GM12891 (cell line): ENCODE measurements at places on chromosomes 6 and 20.

DNA sequence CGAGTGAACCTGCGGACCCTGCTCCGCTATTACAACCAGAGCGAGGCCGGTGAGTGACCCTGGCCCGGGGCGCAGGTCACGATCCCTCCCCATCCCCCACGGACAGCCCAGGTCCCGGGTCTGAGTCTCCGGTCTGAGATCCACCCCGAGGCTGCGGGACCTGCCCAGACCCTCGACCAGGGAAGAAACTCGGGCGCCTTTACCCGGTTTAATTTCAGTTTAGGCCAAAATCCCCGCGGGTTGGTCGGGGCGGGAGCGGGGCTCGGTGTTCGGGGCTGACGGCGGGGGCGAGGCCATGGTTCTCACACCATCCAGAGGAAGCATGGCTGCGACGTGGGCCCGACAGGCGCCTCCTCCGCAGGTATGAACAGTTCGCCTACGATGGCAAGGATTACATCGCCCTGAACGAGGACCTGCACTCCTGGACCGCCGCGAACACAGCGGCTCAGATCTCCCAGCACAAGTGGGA is 46.9 kb upstream of the TRIM26 start:
- peak; percentile 36 for DNase-seq

GRCh38 chr6:34318499-34319470 is 70.0 kb upstream of the SMIM29 start:
- no peak for DNase-seq

DNA sequence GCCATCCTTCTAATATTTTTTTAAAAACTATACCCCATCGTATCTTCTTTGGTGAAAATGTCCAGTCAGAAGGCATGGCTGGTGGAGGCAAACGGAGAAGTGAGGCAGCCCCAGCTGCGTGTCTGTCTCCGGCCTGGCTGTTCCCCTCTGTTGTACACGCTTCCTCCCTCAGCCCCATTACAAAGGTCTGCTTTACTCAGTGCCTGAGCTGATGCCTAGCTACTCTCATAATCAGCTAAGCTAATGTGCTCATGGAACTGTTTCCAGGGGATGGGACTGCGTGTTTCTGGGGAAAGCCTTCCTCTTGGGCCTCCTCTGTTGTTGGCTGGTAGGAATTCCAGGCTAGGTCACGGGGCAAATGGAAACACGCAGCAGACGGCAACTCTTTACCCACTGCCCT is 67.3 kb downstream of the PPP1R3G start:
- no peak for DNase-seq

GRCh38 chr6:12826584-12826983 is 110.0 kb downstream of the PHACTR1 start:
- no peak for DNase-seq

DNA sequence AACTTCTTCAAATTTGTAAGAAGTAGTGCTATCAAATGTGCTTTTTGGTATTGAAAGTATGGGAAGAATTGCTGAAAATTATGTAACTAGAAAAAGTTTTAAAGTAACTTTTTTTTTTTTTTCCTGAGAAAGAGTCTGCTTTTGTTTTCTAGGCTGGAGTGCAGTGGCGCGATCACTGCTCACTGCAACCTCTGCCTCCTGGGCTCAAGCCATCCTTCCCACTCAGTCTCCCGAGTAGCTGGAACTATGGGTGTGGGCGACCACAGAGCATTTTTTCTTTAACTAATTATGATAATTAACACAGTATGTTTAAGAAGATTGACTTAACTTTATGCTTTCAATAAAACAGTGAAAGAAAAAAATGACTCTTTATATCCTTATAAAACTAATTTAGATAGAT is 38.4 kb downstream of the BMP5 start:
- no peak for DNase-seq

DNA sequence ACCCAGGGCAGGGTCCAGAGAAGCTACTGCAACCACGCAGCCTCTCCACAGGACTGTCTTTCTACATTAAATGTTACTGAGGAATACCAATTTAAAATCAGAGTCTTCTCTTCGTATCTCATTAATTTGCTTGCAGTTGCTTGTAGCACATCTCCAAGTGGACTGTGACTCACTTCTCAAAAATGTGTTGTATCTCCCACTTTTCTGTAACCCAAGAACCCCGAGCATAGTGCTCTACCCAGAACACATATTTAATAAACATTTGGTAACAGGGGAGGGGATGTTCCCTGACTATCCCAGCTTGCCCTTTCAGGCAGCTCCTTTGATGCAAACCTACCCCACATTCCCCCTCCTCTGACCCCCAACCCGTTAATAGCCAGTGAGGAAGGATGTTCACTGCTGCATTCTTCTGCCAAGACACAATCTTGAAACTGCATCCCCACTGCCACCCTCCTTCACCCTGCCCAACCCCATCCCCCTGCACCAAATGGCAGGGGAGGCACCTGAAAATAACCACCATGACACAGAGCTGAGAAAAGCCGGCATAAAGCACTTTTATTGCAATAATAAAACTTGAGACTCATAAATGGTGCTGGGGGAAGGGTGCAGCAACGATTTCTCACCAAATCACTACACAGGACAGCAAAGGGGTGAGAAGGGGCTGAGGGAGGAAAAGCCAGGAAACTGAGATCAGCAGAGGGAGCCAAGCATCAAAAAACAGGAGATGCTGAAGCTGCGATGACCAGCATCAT is 24.2 kb downstream of the FKBP1A start:
- no peak for DNase-seq

DNA sequence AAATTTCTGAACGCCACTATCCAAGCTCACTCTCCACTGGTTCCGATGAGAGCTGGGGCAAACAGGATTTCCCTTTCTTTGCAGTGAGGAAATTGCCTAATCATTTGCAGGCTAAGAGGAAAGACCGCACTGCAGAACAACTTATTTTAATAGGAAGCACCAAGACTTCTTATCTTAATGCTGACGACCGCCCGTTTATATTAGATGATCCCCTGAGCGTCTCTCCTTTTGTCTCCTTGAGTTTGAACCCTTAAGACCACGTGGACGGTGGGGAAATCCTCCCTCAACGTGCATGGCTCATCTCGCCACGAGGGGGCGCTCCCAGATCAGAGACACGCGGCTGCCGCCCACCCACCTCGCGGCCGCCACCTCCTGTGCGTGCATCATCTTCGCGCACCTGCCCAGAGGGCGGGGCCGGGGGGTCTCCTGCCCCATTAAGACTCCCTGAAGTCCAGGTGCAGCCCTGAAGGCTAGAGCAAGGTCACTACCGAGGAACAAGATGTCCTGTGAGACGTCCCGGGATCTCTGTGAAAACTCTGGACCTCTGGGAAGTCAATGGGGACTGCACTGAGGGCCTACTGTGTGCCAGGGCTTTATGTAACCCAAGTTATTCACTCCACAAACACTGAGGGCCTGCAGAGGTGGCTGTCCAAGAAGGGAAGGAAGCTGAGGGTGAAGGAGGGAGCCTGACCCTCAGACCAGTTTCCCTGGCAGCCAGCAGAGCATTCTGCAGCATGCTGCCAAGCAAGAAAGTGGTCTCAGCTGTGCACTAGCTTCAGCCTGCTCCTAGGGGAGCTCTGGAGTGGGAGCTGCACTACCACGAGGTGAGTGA is 28.1 kb downstream of the PDYN start:
- peak; percentile 66 for DNase-seq

- DNase-seq = no peak
Measured at GRCh38 chr6:52595796-52596130, 18.9 kb upstream of the TRAM2 start.

GRCh38 chr6:4281341-4282293 is 146.2 kb upstream of the ECI2 start:
- peak; percentile 64 for DNase-seq

DNA sequence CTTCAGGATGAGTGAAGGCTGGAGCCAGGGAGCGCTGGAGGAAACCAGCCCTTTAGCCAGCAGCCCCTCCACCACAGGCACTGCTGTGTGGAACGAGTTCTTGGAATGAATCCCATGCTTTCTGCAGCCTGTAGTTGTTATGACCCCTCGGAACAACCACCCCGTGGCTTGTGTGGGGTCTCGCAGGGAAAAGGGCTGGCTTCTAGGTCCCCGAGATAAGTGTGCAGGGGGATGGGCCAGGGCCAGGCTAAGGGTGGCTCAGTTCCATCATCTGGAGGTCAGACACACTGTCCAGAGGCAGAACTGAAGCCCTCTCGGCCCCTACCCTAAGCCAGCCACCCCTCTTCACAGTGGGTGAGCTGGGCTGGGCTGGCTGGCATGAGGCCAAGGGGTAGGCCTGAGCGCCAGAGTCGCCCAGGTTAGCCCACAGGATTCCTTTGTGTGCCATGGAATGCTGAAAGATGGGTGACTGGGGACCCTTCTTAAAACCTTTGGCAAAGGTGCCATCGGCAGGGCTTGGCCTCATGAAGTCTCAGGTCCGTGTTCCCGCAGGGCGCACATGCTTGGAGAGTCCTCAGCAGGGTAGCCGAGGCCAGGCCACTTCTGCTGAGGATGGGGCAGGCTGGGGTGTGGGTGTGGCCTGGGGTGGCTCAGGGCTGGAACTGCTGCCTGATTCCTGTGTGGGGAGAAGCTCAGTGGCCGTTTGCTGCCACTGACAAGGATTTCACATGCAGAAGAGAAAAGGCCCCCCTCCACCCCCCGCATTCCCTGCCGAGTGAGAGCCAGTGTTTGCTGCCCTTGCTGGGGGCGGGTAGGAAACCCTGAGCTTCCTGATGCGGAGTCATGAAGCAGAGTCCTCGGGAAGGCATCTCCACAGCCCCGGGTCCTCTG is 24.6 kb downstream of the SPATA2 start:
- no peak for DNase-seq

DNA sequence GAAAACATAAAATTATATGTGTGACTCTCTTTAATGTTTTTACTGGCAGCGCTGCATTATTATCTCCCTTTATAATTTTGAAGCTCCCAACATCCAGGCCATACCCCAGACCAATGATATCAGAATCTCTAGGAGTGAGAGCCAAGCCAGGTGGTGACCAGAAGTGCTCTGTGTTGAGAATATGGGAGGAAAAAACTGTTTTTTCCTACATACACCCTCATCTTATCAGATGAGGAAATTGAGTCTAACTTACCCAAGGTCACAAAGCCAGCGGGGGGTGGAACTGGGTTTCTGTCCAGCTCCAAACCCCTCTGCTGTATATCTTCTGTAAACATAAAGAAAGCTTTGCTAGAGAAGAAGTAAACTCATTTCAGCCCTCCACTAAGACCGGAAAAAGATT is 42.5 kb downstream of the LY86 start:
- no peak for DNase-seq
